Bronchial epithelial cell (primary cell): ENCODE measurements at places on chromosomes 4 and X. TPM values are rescaled to one million over a fixed set of nuclear protein-coding genes. Genes with fewer than 3 reads are reported as not detected.

GRCh38 chrX:153546386-153546785, 28.9 kb downstream of the ATP2B3 start:
- no peak for DNase-seq

Gene HTR2C
- not detected in 2 replicates for total RNA-seq

Gene FAM236B
- total RNA-seq = not detected in 2 replicates

Gene GPAT3
- total RNA-seq = 4.5 and 13.7 TPM in 2 replicates

GRCh38 chr4:176187624-176188023, 7.8 kb downstream of the SPATA4 start:
- DNase-seq = peak; percentile 74

- DNase-seq = no peak
Measured at GRCh38 chrX:136198010-136198409, 50.7 kb downstream of the FHL1 start.

Gene TMEM128
- total RNA-seq = 20.0 and 29.4 TPM in 2 replicates
